ENCODE measurements at places on chromosomes 7 and 10.
A peak's percentile ranks its signal among the peaks of the same experiment; 100 is the strongest.

GRCh38 chr7:148993193-148993592 lies 35.1 kb downstream of the PDIA4 start:
- no peak for DNase-seq

DNA sequence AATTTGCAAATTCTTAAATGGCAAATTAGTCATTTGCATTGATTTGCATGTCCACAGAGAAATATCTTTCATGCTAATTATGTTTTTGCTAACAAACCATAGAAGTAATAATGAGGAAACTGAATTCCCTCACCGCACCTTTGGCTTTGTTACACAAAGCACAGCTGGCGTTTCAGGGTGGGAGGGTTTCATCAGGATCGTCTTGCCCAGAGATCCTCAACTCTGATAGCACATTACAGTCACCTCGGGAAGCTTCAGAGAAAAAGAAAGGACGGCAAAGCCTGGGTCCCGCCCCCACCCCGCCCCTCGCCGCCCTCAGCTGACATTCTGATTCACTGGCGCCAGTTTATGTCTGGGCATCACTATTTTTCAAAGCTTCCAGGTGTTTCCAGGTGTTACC lies 119.4 kb downstream of the PTPRN2 start:
- no peak for DNase-seq

- no peak for DNase-seq
Observed at GRCh38 chr10:89185658-89186057, 21.5 kb downstream of the CH25H start.

DNA sequence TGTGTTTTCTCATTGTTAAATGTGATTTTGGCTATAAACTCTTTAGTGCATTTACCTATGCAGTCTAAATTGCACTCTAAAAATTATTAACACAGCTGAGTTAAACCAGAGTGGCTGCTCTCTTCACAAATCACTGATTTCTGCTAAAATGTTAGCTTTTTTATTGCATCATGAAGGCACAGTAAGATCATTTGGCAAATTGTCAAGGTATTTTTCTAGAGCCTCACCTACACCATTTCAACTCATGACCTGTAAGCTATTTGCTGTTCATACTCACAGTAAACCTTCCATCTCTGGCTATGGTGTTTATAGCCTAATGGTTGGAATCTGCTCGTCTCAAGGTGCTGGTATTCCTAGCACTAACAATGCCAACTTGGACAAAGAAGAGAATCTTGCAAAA lies 25.7 kb downstream of the NDUFB2 start:
- DNase-seq, result no peak

GRCh38 chr7:139058943-139059342 lies 23.1 kb upstream of the ZC3HAV1L start:
- no peak for DNase-seq

GRCh38 chr10:114791768-114792167 lies 29.8 kb upstream of the FHIP2A start:
- no peak for DNase-seq

DNA sequence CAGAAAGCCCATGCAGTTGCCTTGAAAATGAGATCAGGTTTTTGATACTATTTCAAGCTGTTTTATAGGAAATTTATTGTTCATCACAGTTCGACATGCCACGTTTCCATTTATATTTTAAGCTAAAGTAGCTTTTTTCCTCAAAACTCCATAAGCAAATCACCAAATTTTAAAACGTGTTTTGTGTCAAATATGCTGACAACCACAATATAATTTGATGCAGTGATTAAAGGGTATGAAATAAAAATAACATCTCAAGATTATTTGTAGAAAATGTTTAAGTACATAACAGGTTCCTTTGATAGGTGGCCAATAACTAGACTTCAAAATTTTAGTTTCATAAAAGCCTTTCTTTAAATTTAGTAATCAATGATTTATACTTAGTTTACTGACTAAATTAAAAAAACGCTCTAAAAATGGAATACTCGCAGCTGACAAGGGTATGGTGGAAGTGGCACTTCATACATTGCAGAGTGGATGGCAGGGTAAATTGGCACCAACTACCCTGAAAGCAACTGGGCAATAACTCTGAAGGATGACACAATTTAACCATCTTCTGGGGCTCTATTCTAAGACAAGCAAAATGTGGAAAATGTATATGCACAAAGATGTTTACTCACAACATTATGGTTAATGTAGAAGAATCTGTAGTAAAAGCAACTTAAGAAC lies 481.6 kb downstream of the TNS3 start:
- no peak for DNase-seq

DNA sequence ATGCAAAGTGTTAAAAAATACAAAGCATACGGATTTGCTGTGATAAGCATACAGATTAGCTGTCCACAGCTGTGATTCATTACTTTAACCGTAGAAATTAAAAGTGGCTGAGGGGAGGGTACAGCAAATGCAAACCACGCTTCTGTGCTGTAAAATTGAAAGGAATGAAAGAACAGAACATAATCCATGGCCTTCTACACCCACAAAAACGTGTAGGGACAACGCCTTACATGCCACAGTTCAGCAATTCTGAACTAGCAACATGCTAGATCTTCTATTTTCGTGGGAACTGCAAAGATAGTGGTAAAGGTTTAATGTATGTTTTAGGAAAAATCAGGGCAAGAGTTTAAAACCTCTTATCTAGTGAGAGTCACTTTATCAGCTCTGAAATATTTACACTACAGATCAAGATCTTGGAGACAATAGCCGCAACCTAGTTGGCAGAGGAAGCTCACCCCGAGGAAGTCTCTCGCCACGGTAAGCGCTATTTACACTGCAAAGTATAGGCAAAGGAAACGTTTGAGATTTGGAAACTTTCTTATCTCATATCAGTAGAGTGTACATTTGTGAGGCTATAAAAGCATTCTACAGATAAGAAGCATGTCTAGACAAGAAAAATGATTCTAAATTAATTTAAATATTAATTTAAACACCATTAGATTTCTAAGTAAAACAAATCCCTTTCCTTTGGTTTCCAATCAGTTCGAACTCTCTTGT lies 193.6 kb downstream of the MLLT10 start:
- DNase-seq, result no peak

DNA sequence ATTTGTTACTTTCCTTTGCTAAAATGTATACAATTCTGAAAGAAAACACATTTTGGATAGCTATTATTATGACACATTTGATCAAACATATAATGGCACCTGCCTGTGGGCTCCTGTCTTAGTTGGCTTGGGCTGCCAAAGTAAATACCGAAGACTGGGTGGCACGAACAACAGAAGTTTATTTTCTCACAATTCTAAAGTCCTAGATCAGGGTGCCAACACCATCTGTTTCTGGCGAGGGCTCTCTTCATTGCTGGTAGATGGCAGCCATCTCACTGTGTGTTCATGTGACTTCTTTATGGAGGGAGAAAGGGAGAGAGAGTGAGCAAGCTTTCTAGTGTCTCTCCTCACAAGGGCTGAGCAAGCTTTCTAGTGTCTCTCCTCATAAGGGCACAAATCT lies 195.8 kb upstream of the FAM3C start:
- no peak for DNase-seq

DNA sequence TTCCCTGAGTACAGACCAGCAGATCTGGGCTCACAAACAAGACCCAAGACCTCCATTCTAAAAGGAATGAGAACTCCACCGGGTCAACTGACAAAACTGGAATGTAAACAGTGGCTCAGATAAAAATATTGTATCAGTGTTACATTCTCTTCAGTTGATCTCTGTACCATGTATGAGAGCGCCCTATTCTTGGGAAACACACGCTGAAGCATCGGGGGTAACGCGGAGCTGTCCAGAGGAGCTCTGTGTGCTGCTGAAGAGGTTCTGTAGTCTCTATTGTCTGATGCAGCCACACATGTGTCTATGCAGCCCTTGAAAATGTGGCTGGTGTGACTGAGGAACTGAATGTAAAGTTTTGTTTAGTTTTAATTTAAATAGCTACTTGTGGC lies 39.7 kb downstream of the HIPK2 start:
- no peak for DNase-seq

GRCh38 chr10:91471602-91472001 lies 61.5 kb downstream of the HECTD2 start:
- no peak for DNase-seq

- DNase-seq, result peak; percentile 43
Observed at GRCh38 chr7:141071260-141071854, 2.5 kb upstream of the TMEM178B start.

GRCh38 chr7:83976302-83976701 lies 218.3 kb downstream of the SEMA3A start:
- no peak for DNase-seq

GRCh38 chr7:148622887-148623585 lies 32.5 kb downstream of the C7orf33 start:
- DNase-seq, result no peak

DNA sequence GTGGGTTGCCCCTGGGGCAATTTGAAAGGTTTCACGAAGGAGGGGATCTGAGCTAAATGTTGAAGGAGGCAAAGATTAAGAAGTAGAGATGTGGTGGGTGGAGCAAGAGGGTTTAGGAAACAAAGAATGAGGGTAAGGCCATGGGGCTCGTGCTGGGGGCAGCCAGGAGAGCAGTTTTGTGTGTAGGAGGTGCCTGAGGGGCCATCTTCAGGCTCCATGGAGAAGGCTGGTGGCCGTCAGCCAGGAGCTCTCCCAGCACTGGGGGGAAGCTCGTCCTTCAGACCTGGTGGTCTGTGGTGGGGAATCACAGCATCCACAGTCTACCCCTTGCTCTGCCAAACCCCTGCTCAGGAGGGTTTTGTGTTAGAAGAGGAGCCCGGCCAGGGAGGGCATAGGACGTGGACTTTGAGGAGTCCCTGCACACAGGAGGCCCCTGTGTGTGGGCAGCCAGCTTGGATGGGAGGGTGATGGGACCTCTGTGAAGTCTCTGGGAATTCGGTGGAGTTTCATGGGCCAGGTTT lies 11.8 kb upstream of the CXCL12 start:
- DNase-seq, result no peak

DNA sequence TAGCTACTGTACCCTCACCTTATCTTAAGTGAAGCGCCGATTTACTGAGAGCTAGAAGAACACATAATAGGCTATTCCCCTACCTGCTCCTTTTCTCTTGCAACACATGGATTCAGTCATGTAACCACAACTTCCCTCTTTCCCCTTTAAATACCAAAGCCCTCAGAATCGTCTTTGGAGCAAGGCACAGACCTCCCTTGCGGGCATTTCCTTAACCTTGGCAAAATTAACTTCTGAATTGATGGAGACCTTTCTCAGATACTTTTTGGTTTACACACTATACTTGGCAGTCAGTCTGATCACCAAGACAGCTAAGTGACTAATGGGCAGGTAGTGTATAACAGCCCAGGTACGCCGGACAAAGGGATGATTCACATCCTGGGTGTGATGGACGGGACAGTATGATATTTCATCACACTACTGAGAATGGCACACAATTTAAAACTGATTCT lies 72.7 kb upstream of the SEC61G start:
- no peak for DNase-seq

DNA sequence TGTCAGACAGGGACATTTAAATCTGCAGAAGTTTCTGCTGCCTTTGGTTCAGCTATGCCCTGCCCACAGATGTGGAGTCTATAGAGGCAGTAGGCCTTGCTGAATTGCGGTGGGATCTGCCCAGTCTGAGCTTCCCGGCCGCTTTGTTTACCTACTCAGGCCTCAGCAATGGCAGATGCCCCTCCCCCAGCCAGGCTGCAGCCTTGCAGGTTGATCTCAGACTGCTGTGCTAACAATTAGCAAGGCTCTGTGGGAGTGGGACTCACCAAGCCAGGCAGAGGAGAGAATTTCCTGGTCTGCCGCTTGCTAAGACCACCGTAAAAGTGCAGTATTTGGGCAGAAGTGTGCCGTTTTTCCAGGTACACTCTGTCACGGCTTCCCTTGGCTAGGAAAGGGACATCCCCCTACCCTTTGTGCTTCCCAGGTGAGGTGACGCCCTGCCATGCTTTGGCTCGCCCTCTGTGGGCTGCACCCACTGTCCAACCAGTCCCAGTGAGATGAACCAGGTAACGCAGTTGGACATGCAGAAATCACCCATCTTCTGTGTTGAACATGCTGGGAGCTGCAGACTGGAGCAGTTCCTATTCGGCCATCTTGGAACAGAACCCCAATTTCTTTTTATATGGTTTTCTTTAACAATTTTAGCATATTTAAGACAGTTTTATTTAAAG lies 28.4 kb upstream of the VWDE start:
- DNase-seq, result no peak

Data from activated naive CD4-positive, alpha-beta T cell treated with Interleukin-2 at 50 U/mL for 16 hours (primary cell).